ENCODE measurements at places on chromosomes 3 and 15. TPM values are rescaled to one million over a fixed set of nuclear protein-coding genes. Genes with fewer than 3 reads are reported as not detected.

GRCh38 chr3:179036226-179036625 is 35.4 kb downstream of the ZMAT3 start:
- no peak for DNase-seq

The TMEM212 gene
- not detected for total RNA-seq

The PRRT3 gene
- total RNA-seq: 1.6 TPM

GRCh38 chr15:90481023-90481422 is 48.7 kb upstream of the CRTC3 start:
- no peak for DNase-seq

The AGBL1 gene
- total RNA-seq: not detected

The NCK1 gene
- total RNA-seq: 49.7 TPM

DNA sequence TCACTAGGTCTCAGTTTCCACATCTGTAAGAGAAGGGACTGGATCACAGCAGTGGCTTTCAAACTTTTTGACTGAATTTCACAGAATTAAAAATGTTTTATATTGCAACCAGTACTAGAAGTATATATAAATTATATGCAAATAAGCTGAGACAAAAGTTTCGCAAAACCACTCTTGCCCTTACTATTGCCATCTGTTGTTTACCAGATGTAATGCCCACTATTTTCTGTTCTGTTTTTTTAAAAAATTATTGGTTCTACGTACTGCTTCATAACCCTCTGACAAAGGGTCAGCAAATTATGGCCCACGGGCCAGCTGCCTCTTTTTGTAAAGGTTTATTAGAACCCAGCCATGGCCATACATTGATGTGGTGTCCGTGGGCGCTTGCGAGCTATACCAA is 44.8 kb downstream of the PDIA5 start:
- DNase-seq: no peak

The MINAR1 gene
- 0.45 TPM for total RNA-seq

The SLC6A11 gene
- not detected for total RNA-seq

DNA sequence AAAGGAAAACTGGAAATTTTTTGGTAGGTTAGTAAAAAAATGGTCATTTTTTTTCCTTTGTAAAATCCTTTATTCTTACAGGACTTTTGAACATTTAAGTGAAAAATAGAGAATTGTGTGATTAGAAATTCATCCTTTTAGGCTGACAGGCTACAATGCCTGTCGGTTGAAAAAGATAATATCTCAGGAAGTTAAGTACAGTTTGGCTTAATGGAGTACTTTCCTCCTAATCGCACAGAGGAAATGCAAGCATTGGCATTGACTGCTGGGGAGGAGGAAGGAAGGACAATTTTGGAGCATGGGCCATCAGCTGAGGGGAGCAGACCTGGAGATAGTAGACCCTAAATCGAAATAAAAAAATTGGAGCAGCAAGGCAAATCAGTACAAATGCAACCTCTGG is 135.1 kb upstream of the ICE2 start:
- no peak for DNase-seq

The FEZF2 gene
- total RNA-seq: not detected

- no peak for DNase-seq
Observed at GRCh38 chr15:95565690-95566089, 764.8 kb upstream of the NR2F2 start.

- DNase-seq: no peak
Observed at GRCh38 chr3:36679384-36680200, 84.8 kb downstream of the DCLK3 start.

DNA sequence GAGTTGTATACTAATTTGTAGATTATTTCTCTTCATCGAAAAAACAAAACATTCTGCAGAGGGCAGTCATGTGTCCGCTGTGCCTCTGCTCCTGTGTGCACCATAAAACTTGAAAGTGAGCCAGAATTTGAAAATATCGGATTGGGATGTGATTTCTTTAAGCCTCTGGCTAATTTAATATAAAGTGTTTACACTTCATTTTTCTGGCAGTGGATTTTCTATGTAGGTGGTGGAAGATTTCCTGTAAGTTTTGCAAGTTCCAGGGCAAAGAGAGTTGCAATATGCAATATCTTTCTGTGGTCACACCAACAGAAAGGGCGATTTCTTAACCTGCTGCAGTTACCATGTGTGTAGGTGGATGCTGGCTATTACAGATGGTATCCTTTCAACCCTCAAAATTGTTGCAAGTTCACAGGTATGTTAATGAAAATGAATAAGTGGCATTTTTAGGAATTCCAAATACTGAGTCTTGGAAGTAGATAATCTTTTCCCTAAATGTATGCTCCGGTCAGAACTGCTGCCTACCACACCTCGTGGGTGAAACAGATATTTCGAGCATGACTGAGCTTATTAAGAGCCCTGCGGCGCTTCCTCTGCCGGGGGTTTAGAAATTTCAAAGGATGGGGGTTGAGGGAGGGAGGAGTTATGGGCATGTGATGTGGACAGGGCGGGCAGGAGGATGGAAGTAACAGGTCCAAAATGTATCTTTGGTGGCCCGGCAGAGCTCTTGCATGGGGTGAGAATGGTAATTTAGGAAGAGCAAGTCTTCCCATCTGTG is 134.0 kb downstream of the PGPEP1L start:
- DNase-seq: no peak

GRCh38 chr3:147669077-147669476 is 259.9 kb downstream of the ZIC1 start:
- DNase-seq: no peak

DNA sequence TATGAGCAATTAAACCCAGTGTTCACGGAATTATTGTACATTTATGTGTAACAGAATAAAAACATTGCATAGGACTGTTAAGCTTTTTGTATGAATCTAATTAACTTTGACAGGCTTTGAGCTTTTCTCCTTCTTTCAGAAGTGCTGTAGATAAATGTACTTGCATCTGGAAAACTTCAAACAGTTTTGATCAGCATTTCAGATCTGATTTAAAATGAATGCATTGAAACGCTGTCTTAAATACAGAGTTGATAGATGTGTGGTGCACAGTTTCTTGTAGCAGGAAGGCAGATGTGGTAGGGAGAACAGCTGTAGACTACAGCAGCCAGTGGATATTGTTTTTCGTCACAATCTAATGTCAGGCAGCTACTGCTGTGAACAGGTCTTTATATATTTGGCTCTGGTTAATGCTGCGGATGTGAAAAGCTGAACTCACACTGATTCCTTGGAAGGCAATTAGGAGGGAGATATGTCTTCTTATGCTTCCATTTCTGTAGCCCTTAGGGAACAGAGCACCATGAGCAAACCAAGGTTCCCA is 193.8 kb upstream of the GOLIM4 start:
- no peak for DNase-seq

DNA sequence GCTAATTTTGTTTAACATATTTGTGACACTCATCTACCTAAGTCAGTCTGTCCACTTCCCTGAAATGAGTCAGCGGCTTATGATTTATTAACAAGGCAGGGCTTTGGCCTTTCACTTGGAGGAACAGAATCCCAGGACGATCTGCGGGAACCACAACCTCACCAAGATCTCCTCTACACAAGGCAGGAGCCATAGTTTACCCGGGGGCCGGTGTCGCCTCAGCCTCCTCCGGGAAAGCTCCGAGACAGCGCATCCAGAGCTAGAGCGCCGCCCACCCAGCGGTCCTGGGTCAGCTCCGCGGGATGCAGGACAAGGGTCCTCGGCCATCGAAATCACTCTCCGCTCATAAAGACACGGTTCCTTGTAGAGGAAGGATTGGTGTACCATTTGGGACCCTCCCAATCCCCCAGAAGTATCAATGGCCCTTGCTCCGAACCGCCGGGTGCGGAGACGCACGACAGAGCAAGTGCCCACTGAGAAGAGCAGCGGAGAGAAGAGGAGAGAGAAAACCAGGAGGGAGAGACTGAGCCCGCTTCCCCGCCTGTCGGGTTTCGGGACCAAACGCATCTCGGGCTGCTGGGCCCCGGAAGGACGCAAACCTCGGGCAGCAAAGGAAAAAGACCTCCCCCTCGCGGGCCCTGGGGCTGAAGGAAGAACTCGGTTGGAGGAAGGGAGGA is 13.1 kb upstream of the ALCAM start:
- no peak for DNase-seq

- DNase-seq: no peak
Observed at GRCh38 chr15:56244811-56245576, 1.3 kb upstream of the RFX7 start.

GRCh38 chr3:153835540-153835939 is 285.6 kb upstream of the ARHGEF26 start:
- no peak for DNase-seq

GRCh38 chr3:64718976-64719375 is 31.2 kb upstream of the ADAMTS9 start:
- no peak for DNase-seq

DNA sequence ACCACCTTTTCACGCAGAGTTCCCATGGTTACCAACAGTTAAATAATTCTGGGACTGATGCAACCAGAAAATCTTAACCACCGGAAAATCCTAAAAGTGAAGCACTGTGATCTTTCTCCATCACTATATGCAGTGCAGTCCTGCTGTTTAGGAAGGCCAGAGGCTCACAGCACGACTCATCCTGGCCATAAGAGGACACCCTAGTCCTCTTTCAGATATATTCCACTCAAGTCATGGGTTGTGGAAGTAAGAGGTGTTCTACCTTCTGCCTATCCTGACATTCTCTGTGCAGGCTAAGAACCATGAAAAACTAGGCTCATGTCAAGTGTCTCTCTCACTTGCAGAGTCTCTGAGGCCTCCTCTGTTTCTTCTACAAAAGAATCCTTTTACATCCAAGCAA is 67.2 kb downstream of the DHX30 start:
- no peak for DNase-seq

DNA sequence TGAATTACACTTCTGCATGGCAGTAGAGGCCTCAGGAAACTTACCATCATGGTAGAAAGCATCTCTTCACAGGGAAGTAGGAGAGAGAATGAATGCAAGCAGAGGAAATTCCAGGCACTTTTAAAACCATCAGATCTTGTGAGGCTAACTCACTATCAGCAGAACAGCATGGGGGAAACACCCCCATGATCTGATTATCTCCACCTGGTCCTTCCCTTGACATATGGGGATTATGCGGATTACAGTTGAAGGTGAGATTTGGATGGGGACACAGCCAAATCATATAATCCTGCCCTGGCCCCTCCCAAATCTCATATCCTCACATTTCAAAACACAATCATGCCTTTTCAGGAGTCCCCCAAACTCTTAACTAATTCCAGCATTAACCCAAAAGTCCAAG is 691.1 kb downstream of the SI start:
- DNase-seq: no peak

The FBXW12 gene
- not detected for total RNA-seq
